ENCODE measurements at places on chromosomes 5 and 9. TPM values are rescaled to one million over a fixed set of nuclear protein-coding genes. Genes with fewer than 3 reads are reported as not detected.

DNA sequence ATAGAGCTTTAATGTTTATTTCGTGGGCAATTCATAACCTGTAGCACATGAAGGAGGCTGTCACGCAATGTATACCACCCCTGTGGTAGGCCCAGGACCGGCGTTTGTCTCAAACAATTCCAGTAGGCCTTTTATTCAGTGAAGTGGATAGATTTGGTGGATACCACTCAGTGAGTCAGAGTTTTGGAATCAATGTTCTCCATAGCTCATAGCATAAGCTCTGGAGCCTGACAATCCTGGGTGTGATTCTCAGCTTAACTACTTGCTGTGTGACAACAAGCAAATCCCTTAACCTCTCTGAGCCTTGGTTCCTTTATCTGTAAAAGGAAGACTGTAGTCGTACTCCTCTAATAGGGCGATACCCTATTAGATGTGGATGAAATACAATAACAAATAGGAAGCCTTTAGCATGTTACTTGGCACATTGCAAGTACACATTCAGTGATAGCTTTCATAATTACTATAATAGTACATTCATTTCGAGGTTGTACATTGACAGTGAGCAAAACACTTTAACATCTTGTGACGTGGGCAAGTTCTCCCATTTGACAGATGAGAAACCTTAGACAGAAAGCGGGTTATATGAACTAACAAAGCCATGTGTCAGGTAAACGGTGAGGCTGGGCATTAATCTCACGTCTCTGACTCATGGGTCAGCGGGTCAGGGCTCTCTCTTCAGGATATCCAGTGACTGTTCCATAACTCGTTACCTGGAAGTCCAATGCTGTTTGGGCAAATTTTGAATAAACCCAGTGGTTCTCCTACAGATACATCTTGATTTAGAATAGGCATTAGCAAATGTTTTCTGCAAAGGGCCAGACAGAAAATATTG, 130.8 kb downstream of the C9orf152 start:
- DNase-seq = no peak
- H3K4me1 ChIP-seq = no peaks in the 10 kb centered on the region
- no peaks in the 10 kb centered on the region for H3K36me3 ChIP-seq
- no peaks in the 10 kb centered on the region for H3K27me3 ChIP-seq
- no peak overlapping the region for H3K4me3 ChIP-seq
- H3K27ac ChIP-seq = peak overlapping the region; percentile 25

DNA sequence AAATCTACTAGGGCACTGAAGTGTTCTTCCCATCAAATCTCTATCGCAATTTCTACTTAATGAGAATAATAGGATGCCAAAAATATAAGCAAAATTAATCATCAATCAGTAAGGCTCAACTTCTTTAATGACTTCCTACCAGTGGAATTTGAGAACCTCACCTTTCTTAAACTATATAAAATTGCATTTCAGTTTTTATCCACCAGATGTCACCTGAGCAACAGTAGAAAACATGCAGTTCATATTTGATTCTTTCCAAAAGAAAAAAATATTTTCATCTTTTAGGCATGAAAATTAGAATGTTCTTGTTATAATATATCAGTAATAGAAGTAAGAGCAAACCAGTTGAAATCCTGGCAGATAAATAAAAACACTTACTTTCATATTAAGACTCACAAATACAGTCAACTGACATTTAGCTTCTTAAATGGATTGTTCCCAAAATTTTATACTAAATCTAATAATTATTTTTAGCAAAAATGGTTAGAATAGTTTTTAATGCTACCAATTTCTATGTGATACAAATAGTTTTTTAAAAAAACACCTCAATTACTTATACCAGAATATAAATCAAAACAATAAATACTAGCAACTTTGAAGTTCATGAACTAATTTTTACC, 13.4 kb upstream of the CCDC112 start:
- DNase-seq = no peak
- H3K4me3 ChIP-seq = no peak overlapping the region
- H3K27ac ChIP-seq = no peak overlapping the region
- no peaks in the 10 kb centered on the region for H3K27me3 ChIP-seq
- no peaks in the 10 kb centered on the region for H3K36me3 ChIP-seq
- H3K4me1 ChIP-seq = no peaks in the 10 kb centered on the region

The AQP7 gene
- total RNA-seq = 29.3 TPM

GRCh38 chr9:10173561-10173960, 439.2 kb downstream of the PTPRD start:
- H3K27ac ChIP-seq = no peak overlapping the region
- H3K36me3 ChIP-seq = no peaks in the 10 kb centered on the region
- no peaks in the 10 kb centered on the region for H3K4me1 ChIP-seq
- no peaks in the 10 kb centered on the region for H3K27me3 ChIP-seq
- DNase-seq = no peak
- H3K4me3 ChIP-seq = no peak overlapping the region

GRCh38 chr9:113946496-113947115, 70.5 kb downstream of the ZNF618 start:
- no peaks in the 10 kb centered on the region for H3K27me3 ChIP-seq
- H3K4me3 ChIP-seq = no peak overlapping the region
- DNase-seq = no peak
- no peaks in the 10 kb centered on the region for H3K36me3 ChIP-seq
- no peak overlapping the region for H3K27ac ChIP-seq
- no peaks in the 10 kb centered on the region for H3K4me1 ChIP-seq

DNA sequence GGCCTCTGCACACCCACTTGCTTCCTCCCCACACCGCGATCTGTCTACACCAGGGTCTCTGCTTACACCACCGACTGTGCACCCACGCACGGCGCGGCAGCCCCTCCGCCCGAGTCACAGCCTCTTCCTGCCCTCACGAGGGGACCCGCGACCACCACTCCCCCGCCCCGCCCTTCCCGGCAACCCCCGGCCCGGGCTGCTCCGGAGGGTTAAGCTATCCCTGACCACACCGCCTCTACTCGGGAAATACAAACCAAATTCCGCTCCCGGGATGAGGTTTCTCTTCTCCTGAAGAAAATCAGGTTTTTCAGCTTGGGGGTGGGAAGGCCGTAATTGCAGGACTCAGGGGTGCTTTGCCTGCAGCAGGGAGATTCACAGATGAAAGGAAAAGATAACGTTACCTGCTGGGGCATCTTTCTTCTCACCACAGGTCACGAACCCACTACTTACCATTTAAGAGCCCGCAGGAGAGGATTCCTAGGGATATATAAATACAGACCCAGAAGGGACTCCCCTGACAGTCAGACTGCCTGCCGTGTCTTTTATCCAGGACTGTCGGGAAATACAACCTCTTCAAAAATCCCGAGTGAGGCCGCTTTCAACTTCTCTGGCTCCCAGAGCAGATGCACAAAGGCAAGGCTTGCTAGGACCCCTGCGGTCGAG, 63.5 kb downstream of the ROR2 start:
- no peak overlapping the region for H3K4me3 ChIP-seq
- H3K36me3 ChIP-seq = no peaks in the 10 kb centered on the region
- H3K27ac ChIP-seq = no peak overlapping the region
- H3K27me3 ChIP-seq = no peaks in the 10 kb centered on the region
- no peaks in the 10 kb centered on the region for H3K4me1 ChIP-seq

DNA sequence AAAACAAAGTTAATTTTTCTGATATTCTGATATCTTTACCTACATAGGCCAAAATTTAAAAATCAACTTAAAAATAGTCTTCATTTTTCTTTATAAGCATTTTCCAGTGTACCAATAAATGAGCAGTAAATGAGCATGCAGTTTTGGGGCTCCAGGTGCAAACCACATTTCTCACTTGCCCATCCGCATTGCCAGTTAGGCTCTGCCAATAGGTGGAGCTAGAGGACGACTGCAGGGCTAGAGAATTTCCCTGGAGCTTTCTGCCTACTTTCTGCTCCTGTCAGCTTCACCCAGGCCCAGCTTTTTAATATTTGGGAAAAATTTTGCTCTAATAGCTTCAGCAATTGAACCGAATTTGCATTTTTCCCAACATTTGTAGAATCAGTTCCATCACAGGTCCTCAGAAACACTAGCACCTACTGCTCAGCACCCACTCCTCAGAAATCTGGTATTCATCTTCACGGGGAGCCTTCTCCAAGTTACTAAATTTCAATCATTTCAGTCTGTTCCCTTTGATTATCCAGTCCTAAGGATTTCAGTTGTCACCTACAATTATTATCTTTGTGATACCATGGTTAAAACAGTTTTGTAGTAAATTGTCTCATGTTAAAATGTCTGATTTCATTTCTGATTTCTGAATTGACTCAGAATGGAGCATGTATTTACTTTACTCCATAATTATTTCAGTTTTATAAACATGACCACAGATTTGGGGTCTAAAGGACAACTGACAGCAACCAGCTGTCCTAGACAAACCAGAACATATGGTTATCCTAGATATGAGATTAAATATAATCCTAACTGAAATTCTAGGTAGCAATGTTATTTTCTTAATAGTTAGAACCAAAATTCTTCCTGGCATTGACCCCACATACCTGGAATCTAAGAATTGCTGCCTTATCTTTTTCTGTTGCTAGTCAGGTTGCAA, 104.6 kb upstream of the FAM174A start:
- no peak overlapping the region for H3K4me3 ChIP-seq
- no peaks in the 10 kb centered on the region for H3K27me3 ChIP-seq
- H3K4me1 ChIP-seq = no peaks in the 10 kb centered on the region
- no peak for DNase-seq
- H3K36me3 ChIP-seq = no peaks in the 10 kb centered on the region

- peaks cover 5% of the 10 kb centered on the region for H3K4me1 ChIP-seq
- DNase-seq = no peak
- H3K27me3 ChIP-seq = no peaks in the 10 kb centered on the region
- H3K36me3 ChIP-seq = no peaks in the 10 kb centered on the region
Observed at GRCh38 chr9:125551781-125552180, 155.2 kb downstream of the MAPKAP1 start.

DNA sequence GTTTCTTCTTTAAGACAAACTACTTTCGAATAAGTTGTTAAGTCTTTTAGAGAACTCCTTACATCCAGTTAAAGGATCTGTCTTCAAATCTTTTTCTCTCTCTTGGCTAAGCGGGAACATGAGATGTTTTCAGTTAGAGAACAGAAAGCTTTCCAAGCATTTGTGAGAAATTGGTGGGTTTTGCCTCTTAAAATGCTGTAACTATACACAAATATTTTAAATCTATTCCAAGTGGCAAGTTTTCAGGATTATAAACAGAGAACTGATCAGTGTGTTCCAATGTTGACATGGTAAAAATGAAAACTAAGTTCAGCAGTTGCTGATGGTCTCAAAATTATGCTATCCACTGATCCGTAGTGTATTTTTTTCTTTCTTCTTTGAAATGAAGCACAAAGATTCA, 100.4 kb downstream of the EBF1 start:
- peak overlapping the region; percentile 20 for H3K27ac ChIP-seq
- H3K27me3 ChIP-seq = no peaks in the 10 kb centered on the region
- H3K4me3 ChIP-seq = no peak overlapping the region
- no peak for DNase-seq
- no peaks in the 10 kb centered on the region for H3K4me1 ChIP-seq

The SLC6A18 gene
- total RNA-seq = not detected

DNA sequence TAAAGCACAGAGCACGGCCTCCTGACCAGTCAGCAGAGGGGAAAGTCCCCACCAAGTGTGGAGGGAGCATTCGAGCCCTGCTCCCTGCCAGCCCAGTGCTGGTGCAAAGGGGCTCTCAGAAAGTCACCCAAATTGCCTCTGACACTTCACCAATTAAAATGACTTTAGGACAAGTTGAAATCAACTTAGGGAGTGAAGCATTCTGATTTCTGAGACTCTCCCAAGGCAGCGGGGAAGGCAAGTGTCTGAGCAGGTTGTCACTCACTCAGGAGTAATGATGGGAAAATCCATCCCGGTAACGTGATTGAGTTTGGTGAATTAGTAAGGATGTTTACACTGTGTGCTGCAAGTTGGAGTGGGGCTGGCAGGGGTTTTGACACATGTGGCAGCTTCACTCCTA, 73.7 kb downstream of the PCDH1 start:
- peak overlapping the region; percentile 69 for H3K27ac ChIP-seq
- H3K4me1 ChIP-seq = no peaks in the 10 kb centered on the region
- DNase-seq = no peak

The PCDHA1 gene
- total RNA-seq = not detected

GRCh38 chr5:146050086-146050485, 55.3 kb downstream of the PLAC8L1 start:
- no peak for DNase-seq
- no peak overlapping the region for H3K27ac ChIP-seq
- no peaks in the 10 kb centered on the region for H3K27me3 ChIP-seq
- no peak overlapping the region for H3K4me3 ChIP-seq
- no peaks in the 10 kb centered on the region for H3K36me3 ChIP-seq

GRCh38 chr9:74379718-74380117, 117.4 kb upstream of the RORB start:
- H3K4me3 ChIP-seq = no peak overlapping the region
- no peaks in the 10 kb centered on the region for H3K27me3 ChIP-seq

The MLANA gene
- total RNA-seq = not detected

GRCh38 chr9:109950710-109951443, 170.9 kb downstream of the PALM2AKAP2 start:
- H3K4me1 ChIP-seq = no peaks in the 10 kb centered on the region
- no peak overlapping the region for H3K4me3 ChIP-seq

GRCh38 chr9:123318961-123319421, 37.0 kb upstream of the CRB2 start:
- H3K36me3 ChIP-seq = no peaks in the 10 kb centered on the region
- H3K27ac ChIP-seq = peak overlapping the region; percentile 78
- no peaks in the 10 kb centered on the region for H3K27me3 ChIP-seq
- H3K4me3 ChIP-seq = no peak overlapping the region
- DNase-seq = no peak

The ECM2 gene
- total RNA-seq = 25.5 TPM

The WNK2 gene
- 9.1 TPM for total RNA-seq

GRCh38 chr5:160064995-160065614, 54.1 kb downstream of the PWWP2A start:
- H3K36me3 ChIP-seq = no peaks in the 10 kb centered on the region
- H3K27ac ChIP-seq = peak overlapping the region; percentile 72
- H3K27me3 ChIP-seq = no peaks in the 10 kb centered on the region
- no peaks in the 10 kb centered on the region for H3K4me1 ChIP-seq

DNA sequence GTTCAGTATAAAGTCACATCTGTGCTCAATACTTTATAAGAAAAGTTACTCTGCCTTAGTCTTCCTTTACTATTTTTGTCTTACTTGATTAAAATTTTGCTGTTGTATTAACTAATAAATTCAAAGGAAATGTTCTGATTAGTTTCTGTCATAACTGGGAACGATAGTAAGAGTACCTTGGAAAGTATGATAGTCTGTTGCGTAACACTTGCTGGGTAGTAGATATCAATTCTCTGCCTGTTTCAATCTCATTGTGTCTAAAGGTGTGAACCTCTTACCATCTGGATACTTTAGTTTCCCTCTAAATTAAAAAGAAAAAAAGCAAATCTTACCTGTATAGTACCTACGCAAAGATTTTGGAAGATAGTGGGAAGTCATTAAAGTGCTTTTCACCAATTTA, 48.5 kb downstream of the COMMD10 start:
- no peak for DNase-seq
- H3K36me3 ChIP-seq = no peaks in the 10 kb centered on the region
- no peak overlapping the region for H3K4me3 ChIP-seq
- H3K27me3 ChIP-seq = no peaks in the 10 kb centered on the region
- no peaks in the 10 kb centered on the region for H3K4me1 ChIP-seq

- no peak overlapping the region for H3K27ac ChIP-seq
- no peak for DNase-seq
- no peak overlapping the region for H3K4me3 ChIP-seq
- no peaks in the 10 kb centered on the region for H3K36me3 ChIP-seq
Observed at GRCh38 chr9:37454238-37454637, 11.0 kb downstream of the ZBTB5 start.
